Neural crest cell (in vitro differentiated cells): ENCODE measurements at places on chromosomes 1 and 21.

DNA sequence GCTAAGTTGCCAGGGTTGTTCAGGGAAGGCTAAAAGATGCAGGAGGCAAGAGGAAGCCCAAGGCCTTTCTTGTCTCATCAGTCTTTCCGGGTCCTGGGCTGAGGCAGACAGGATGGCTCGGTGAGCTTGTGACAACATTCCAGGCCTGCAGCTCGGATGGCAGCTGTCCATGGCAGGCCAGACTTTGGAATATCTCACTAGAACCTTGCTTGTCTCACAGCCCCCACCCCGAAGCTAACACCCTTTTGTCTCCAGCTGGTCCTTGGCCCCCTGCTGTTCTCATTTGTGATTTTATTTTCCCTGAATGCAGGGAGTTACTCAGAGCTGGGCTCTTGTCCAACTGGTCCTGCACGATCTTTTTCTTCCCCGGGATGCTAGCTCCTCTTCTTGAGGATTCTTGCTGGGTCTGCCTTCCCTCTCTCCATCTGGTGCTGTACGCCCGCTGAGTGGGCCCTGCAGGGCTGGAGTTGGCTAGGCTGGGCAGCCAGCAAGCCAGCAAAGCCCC lies 477.2 kb upstream of the CAMK1G start:
- no peak for DNase-seq

GRCh38 chr21:42472521-42472920 lies 23.5 kb downstream of the RSPH1 start:
- no peak for DNase-seq

DNA sequence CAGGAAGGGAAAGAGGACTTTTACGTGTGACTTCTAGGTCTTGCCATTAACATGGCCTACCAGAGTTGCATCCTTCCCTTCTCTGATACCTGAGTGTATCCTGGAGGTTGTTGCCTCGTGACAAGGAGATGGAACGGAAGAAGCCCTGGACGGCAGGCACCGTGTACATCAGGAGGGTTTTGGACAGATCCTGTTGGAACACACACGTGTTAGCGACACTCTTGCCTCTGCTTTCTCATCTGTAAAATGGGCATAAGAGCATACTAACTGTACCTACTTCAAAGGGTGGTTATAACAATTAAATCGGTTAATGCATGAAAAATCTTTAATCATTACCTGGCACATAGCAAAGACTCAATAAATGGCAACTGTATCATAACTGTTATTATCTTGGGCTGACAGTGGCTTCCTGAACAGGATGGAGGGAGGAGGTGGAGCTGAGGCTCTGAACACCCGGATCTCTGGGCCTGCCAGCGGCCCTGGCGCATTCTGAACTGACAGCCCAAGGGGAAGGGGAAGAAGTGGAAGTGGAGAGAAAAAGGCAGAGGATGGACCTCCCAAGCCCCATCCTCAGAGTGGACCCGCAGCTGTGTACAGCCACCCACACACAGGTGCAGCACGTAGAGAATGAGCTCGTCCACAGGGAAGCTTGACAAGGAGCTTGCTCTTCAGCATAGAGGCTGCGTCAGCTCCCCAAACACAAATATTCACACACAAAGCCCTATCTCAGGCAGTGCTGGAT lies 30.2 kb upstream of the EXOSC10 start:
- no peak for DNase-seq

DNA sequence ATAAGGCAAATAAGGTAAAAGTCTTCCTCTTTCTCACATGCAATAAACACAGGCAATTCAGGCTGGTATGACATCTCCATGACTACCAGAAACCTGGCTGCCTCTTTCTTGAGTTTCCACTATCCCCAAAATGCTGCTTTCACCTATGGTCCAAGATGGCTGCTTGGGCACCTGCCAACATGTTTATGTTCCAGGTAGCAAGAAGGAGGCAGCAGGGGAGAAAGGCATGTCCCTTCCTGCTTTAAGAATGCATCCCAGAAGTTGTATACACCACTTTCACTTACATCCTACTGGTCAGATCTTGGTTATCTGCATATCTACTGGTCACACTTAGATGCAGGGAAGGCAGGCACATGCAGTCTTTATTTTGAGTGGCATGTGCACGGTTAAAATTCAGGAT lies 19.4 kb upstream of the ACOT11 start:
- no peak for DNase-seq

- DNase-seq = no peak
Measured at GRCh38 chr1:169538998-169539871, 47.0 kb downstream of the F5 start.

DNA sequence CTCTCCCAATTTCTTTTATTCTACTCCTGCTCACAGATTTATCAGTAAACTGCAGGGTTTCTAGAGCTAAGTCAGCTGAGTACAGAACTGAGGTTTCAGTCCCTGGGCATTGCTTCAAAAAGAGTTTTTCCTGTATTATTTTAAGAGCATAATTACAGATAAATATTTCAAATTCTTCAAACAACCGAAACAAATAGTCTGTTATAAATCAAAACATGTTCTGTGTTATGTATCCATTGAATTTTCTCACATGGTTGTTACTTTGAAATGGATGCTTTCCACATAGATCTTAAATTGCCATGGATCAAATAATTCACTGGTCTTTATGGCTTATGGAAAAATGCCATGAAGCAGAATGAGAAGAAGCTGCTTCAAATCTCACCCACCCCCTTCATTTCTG lies 64.5 kb downstream of the LRRC8C start:
- DNase-seq = no peak

GRCh38 chr1:193105821-193106177 lies 585 bp upstream of the GLRX2 start:
- DNase-seq = no peak

- no peak for DNase-seq
Measured at GRCh38 chr1:10160907-10161490, 49.4 kb upstream of the KIF1B start.

- DNase-seq = no peak
Measured at GRCh38 chr1:96554364-96554763, 167.2 kb upstream of the PTBP2 start.

- DNase-seq = no peak
Measured at GRCh38 chr1:109527098-109527811, 12.4 kb upstream of the GPR61 start.

- DNase-seq = no peak
Measured at GRCh38 chr1:186903374-186904136, 74.8 kb downstream of the PLA2G4A start.

DNA sequence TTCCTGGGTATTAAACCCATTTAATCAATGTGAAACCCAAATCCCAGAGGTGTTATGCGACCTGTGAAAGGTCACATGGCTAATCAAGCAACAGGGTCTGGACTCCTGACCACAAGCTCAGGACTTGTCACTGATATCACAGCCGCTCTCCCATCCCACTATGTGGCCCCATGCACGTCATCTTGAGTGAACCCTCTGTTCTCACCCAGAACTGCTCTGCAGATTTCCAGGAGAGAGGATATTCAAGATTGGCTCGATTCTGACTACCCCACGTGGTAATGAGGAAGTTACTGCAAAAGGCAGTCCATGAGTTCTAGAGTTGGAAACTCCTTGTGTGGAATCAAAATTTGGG lies 173.5 kb upstream of the ETV3 start:
- DNase-seq = no peak

- DNase-seq = no peak
Measured at GRCh38 chr1:19957779-19958178, 21.6 kb downstream of the PLA2G2A start.

DNA sequence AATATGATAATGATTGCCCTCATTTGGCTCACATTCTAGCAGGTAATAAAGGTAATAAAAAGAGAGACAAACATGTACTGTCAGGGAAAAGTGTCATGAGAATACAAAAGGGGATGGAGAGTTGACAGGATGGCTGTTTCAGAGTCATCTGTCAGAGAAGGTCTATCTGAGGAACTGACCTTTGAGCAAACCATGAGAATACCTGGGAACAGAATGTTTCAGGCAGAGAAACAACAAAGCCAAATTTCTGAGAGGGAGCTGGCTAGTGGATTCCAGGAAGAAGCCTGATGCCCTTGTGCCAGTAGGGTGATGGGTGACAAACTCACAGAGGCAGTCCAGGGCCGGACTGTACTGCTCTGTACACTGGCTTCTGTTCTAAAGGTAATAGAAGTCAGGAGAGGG lies 107.2 kb downstream of the C1orf21 start:
- DNase-seq = no peak
